Panc1 (cell line): ENCODE measurements at places on chromosomes 2 and 18.
A peak's percentile ranks its signal among the peaks of the same experiment; 100 is the strongest.

- DNase-seq, result no peak
Observed at GRCh38 chr18:70453058-70453775, 164.4 kb downstream of the SOCS6 start.

GRCh38 chr18:36572135-36572856, 256.5 kb downstream of the TPGS2 start:
- DNase-seq, result peak; percentile 46

DNA sequence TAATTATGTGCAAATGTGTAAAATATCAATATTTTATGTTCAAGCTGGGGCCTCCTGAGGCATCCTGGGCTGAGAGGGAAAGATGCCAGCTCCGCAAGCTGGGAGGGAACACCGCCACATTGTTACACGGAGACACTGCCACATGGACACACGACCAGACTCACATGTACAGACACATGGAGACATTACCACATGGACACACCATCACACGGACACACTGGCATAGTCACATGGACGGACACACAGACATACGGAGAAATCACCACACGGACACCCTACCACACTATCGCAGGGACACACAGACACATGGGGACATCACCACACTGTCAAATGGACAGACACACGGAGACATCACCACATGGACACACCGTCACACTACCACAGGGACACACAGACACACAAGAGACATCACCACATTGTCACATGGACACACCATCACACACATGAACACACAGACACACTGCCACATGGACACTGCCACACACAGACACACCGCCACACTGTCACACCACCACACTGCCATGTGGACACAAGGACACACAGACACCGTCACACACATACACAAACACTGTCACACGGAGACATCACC, 117.6 kb downstream of the CCDC74A start:
- no peak for DNase-seq

GRCh38 chr2:142875652-142876051, 1.8 kb upstream of the KYNU start:
- no peak for DNase-seq

GRCh38 chr2:26811791-26812694, 26.2 kb downstream of the CENPA start:
- DNase-seq, result no peak

- DNase-seq, result no peak
Observed at GRCh38 chr2:101047075-101047766, 45.1 kb downstream of the RPL31 start.

GRCh38 chr2:158634627-158635026, 160.5 kb upstream of the DAPL1 start:
- DNase-seq, result no peak

GRCh38 chr2:222040333-222040732, 258.5 kb downstream of the PAX3 start:
- no peak for DNase-seq

DNA sequence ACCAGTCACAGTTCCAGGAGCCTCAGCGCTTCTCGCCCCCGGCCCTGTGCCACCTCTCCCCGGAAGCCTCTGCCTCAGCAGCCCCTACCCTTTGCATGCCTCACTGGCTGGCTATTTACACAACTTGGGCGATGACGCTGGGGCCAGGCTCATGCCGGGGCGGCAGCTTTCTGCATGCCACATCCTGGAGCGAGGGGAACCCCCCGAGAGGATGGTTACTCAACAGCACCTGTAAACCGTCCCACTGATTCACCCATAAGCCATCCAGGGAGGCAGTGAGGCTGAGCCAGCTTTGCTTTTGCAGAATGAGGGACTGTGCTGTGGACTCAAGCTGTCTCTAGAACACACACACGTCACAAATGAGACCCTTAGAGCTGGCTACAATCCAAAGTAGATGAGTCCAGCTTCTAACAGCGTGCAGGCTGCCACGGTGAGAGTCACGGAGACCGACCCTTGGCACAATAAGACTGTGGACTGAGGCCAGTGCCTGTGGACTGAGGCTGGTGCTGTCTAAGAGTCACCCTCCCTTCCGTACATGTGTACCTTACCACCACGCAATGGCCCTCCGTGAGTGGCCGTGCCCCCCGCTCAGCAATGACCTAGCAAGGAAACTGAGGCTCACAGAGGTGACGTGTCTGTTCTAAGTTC, 45.6 kb upstream of the ODC1 start:
- DNase-seq, result peak; percentile 88

DNA sequence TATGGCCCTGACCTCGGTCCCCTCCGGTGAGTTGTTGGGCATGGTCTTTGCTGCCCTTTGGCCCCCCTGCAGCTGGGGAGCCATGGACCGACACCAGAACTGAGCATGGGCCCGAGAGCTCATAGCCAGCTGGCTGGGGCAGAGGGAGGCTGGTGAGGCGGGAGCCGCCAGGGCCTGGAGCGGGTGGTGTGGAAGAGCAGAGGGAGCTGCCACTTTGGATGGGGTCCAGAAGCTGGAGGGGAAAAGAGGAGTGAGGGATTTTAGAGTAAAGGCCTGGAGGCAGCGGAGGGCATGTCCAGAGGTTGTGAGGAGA, 16.5 kb upstream of the CNNM3 start:
- DNase-seq, result no peak

DNA sequence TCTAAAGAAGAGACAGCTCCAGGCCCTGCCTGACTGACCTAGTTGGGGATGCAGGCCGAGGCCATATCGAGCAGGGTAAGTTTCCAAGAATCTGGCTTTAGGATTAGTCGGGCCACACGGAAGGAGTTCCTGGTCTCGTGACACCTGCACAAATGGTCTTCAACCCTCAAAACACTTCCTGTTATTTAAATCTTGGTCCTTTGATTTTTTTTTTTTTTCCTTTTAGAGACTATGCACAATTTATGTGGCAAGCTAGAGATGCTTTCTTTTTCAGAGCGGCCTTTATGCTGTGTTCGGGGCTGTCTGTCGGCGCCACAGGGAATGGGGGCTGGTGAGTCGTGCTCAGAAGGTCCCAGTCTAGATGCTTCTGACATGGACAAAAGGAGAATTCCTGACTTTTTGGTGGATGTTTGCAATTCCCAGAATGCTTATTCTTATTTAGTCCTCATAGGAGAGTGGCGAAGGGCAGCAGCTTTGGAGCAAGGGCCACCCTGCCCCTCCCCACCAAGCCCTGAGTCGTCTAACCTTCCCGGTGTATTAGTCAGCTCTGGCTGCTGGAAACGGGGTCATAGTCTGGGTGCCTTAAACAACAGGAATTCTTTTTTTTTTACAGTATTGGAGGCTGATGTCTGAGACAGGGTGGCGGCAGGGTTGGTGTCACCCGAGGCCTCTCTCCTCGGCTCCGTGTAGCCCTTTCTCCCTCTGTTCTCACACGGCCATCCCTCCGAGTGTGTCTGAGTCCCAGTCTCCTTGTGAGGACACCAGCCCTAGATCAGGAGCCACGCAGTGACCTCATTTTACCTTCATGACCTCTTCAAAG, 27.4 kb downstream of the HPCAL1 start:
- no peak for DNase-seq

- no peak for DNase-seq
Observed at GRCh38 chr2:240582781-240583180, 3.8 kb upstream of the CAPN10 start.

DNA sequence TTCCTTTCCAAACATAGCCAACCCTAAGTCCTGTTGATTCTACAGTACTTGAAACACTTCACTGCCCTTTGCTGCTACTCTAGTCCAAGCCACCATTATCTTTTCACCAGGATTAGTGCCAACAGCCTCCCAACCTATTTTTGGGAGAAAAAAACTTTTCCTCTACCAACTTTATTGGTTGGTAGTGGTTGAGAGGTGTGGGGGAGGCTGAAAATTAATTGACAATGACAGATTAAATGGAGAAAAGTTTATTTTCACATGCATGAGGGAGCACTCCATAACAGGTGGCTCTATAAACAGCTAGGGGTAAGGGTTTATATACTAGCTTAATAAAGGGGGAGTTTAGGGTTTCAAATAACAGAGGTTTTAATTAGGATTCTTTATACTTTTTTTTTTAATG, 37.8 kb upstream of the ITPRID2 start:
- DNase-seq, result no peak

DNA sequence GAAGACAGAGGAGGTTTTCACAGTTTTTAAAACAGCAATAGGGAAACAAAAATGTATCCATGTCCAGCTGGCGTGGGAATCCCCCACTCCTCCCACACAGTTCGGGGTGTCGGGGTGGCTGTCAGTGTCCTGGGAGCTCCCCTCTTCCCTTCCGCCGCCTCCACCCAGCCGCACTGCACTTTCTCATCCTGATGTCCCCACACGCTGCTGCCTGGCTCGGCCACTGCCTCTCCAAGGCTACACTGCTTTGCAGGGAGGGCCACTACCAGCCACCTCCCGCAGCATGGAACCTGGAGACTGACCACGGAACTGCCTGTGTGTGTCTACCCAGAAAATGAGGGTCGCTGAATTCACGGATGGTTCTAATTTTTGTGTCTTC, 138.7 kb upstream of the CTDP1 start:
- no peak for DNase-seq

DNA sequence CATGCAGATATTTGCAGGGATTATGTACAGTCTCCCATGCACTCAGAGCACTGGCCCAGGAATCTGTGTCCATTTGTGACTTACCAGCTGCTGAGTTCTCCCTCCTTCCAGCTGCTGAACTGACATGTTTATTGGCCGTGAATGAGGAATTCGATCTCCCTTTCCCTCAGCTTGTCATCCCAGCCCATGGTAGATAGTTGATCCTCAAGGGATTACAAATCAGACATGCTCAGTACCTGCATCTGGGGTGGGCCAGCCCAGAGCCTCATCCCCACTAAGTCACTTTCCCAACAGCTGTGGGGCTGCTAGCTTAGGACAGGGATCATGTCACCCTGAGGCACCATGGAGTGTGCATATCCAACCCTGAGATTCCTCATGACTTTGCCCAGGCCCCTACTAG, 1284.9 kb upstream of the LRRTM1 start:
- no peak for DNase-seq

DNA sequence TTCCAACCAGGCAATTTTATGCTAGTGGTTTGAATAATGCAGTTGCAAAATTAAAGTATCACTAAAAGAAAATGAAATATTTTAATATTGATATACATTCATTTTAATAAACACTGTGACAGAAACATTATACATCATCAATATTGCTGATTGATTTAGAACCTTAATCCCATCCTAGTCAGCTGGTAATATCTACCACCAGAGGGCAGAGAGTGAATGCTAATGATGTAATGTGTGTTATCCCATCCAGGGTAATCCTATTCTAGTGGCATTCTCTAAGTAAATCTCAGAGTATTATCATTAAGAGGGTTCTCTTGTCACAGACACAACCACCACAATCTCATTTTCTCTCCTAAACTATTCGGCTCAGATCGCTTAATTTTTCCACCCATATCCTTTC, 477.4 kb downstream of the CPS1 start:
- no peak for DNase-seq

- no peak for DNase-seq
Observed at GRCh38 chr2:224377751-224378700, 23.9 kb downstream of the FAM124B start.

GRCh38 chr2:25881764-25882163, 3.5 kb upstream of the ASXL2 start:
- DNase-seq, result no peak

DNA sequence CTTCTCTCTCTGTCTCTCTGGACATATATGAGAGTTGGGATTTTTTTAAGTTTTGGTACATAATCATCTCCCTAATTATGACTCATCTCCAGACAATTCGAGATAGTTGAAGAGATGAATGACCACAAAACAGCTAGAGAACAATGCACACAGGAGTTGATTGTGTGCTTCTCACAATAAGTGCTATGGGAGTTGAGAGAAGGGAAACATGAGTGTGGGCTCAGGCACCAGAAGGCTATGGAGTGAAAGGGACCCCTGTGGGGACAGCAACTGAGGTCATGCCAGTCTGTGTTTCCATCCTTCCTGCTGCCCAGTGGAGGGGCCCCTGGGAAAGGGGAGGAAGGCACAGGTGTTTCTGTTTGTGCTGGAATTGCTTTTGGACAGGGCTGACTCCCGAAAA, 6.5 kb upstream of the YWHAQ start:
- no peak for DNase-seq
